ENCODE measurements at places on chromosomes 3 and 15. TPM values are rescaled to one million over a fixed set of nuclear protein-coding genes. Genes with fewer than 3 reads are reported as not detected.
A peak's percentile ranks its signal among the peaks of the same experiment; 100 is the strongest.

GRCh38 chr15:80554560-80554959, 140.6 kb upstream of the ABHD17C start:
- DNase-seq, result no peak

GRCh38 chr3:131526801-131527347, 24.1 kb upstream of the MRPL3 start:
- DNase-seq, result peak; percentile 4

GRCh38 chr3:53192608-53193007, 31.6 kb downstream of the PRKCD start:
- DNase-seq, result no peak

LSMEM2 gene
- total RNA-seq, result not detected

WDR49 gene
- total RNA-seq, result 1.1 TPM

DNA sequence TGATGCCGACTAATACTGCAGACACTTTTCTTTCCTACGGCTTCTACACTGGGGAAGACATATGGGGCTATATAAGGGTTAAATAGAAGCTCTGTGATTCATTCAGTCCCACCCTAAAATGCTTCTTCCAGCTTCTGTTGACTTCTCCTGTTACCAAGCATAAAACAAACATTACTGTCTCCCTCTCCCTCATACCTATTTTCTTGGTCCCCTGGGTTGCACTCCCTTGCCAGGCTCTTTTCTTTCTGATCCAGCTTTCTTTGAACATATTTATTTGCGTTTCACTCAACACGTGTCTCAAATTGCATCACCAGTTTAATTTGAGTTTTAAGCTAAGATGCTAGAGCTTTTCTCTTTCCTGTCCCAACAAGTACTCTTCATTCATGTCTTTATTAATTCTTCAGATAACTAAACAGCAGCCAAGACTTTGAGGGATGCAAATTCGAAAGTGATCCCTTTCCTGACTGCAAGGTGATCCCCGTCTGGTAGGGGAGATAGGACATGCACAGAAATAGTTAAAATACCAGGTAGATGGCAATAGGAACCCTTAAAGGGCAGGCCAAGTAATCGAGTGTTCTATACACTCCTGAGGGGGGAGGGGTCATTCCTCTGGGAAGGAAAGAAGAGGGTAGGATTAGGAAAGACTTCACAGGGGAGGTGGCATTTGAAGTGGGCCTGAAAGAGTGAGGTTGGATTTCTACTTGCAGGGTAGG, 198.6 kb upstream of the BCL6 start:
- peak; percentile 23 for DNase-seq

SETD5 gene
- total RNA-seq, result 108 TPM
